WTC11 (cell line): ENCODE measurements at places on chromosomes 11 and 22. TPM values are rescaled to one million over a fixed set of nuclear protein-coding genes. Genes with fewer than 3 reads are reported as not detected.

GRCh38 chr22:47161631-47162030 is 399.2 kb downstream of the TBC1D22A start:
- DNase-seq, result peak; percentile 8

DNA sequence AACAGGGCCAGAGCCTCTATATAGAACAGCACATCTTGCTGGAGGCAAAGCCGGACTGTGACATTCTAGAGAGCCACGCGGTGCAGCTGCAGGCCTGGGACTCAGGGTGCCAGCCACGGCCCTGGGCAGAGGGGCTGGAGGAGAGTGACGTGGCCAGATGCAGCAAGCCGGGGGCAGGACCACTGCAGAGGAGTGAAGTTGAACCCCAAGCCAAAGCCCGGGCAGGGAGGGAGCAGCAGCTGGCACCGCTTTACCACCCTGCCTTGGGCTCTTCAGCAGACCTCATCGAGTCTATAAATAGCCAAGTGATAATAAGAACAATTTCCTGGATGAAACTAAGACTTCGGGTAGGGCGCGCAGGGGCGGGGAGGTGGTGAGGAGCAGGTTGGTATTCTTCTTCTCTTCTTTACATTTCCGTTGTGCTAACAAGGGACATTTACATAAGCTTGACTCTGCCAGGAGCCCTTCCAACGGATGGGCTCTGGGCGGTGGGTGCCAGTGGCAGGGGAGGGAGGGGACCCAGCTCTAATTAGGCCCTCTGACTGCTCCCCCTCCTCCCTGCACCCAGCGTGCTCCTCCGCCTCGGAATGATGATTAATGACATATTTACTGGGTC is 110.2 kb downstream of the ST3GAL4 start:
- no peak for DNase-seq

DNA sequence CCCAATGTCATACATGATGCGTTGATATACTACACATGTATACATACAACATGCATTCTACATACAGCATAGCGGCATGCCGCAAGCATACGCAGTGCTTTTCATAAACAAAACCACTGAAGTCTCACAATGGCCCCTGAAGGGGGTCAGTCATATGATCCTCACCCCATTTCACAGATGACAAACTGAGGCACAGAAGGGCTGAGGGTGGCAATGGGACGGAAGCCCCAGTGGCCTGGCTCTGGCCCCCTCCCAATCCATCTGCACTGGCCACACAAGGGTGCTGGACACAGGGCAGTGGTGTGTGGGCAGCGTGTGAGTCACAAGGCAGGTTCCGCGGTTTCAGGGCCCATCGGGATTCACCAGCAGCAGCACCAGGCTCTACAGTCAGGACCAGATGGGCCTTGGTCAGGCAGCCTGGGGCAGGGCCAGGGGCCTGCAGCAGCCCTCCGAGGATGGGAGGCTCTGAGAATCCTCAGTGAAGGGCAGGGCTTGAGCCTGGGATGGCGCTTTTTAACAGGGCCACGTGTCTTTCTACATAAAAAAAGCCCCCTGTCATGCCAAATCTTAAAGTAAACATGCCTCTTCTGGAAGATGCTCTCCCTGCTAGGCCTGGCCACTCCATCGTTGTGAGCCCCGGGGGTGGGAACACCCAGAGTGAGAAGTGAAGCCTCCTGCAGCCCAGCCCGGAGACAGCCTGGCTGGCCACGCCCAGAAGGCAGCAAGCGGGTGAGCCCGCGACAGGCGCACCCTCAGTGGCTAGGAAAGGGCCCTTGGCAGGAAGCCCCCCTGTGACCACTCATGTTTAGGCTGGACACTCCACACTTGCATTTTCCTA is 206.5 kb downstream of the CTTN start:
- DNase-seq, result no peak

GRCh38 chr11:1776331-1776851 is 12.7 kb upstream of the CTSD start:
- no peak for DNase-seq

GRCh38 chr11:134517621-134518293 is 105.7 kb upstream of the B3GAT1 start:
- peak; percentile 5 for DNase-seq

MB gene
- total RNA-seq, result 0.50 to 1.0 TPM (median 0.60 TPM) in 3 replicates

TM7SF2 gene
- 63.8 to 74.9 TPM (median 71.5 TPM) in 3 replicates for total RNA-seq

UPK3A gene
- 0.23 to 0.62 TPM (median 0.37 TPM) in 3 replicates for total RNA-seq
